ENCODE measurements at places on chromosomes 12 and 14.

- no peak for DNase-seq
Measured at GRCh38 chr12:20731274-20731673, 36.1 kb downstream of the SLCO1C1 start.

DNA sequence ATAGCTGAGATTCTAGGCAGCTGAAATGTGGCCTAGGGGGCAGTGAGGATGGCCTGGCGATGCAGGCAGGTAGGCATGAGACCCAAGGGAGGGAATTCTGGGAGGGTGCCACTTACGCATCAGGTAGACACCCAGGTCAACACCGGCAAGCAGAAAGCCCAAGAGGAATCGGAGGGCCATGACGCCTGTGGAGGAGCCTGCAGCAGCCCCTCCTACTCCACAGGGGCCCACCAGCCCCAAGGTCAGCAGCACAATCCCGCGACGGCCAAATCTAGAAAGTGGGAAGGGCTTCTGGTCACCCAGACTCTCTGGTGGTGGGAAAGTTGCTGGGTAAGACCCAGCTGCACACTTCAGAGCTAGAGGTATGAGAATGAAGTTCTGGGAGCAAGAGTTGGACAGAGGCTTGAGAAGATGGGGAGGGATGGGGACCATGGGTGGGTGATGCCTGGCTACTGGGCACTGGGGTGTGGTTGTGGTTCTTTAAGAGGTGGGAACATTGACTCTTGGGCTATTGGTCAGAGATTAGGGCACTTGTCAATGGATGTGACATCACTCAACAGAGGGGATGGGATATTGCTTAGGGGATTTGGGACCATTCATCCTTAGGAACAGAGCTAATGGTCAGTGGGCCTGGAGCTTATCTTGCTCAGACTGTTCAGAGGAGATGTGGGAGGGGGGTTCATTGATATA lies 3.4 kb downstream of the SLC22A17 start:
- DNase-seq: no peak

GRCh38 chr14:104218361-104219180 lies 80.2 kb downstream of the KIF26A start:
- no peak for DNase-seq

GRCh38 chr12:66169221-66170170 lies at the start of gene TMBIM4:
Gene TMBIM4 (minus strand): TSS chr12:66169996. CDS start chr12:66169951, 45 bp downstream.
- peak; percentile 85 for DNase-seq

- peak; percentile 99 for DNase-seq
Measured at GRCh38 chr14:69317102-69317755, 57.3 kb downstream of the GALNT16 start.

- DNase-seq: no peak
Measured at GRCh38 chr12:26748412-26748740, 84.6 kb downstream of the ITPR2 start.

DNA sequence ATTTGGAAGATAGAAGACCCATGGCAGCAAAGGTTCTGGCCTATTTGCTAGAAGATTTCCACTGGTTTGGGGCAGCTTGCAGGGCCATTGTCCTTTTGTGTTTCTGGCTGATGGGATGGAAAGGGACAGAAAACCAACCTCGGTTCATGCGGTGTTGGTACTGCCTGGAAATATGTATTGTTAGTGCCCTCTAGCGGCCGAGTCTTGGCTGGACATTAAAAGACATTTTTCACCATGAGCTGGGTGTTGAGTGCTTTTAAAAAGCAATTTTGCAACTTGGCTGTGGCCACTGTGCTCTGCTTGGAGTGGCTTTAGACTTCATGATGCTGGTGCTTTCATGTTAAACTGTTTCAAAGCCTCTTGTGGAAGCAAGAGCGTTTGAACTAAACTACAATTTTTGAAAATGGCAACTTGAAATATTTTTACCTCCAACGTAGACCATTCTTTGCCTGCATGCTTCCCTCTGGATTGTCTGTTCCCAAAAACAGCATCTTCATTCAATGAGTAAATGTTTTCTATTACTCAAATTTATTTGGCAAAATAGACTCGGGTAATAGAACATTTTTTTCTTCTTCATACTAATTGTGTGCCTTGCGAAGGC lies 102.7 kb upstream of the TBX5 start:
- peak; percentile 20 for DNase-seq

DNA sequence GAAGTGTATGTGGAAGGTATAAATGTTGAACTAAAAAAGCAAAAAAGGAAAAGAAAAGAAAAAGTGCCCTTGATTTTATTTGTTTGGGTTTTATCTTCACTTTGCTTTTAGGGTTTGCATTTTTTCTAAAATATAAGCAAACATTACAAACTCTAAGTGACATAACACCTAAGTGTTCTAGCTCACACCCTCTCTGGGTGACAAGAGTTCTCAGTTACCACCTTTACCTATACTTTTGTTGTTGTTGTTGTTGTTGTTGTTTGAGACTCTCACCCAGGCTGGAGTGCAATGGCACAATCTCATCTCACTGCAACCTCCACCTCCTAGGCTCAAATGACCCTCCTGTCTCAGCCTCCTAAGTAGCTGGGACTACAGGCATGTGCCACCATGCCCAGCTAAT lies 13.0 kb downstream of the KLRG1 start:
- DNase-seq: no peak

DNA sequence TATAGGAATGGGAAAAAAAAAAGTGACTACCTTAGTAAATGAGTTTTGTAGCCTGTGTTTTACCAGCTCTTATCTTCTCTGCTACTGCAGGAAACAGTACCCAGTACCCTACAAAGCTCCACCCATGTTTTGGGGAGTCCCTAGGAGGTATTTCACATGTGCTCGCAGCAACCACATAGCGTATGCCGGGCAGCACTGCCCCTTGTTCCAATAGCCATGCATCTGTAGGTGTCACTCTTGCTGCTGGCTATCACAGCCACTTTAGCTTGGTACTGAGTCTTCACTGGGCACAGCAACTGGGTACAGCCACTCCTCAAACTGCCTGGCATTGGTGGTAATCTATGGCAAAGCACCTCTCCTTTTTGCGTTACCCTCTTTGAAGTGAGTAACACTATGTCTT lies 2.0 kb upstream of the MDM1 start:
- no peak for DNase-seq

DNA sequence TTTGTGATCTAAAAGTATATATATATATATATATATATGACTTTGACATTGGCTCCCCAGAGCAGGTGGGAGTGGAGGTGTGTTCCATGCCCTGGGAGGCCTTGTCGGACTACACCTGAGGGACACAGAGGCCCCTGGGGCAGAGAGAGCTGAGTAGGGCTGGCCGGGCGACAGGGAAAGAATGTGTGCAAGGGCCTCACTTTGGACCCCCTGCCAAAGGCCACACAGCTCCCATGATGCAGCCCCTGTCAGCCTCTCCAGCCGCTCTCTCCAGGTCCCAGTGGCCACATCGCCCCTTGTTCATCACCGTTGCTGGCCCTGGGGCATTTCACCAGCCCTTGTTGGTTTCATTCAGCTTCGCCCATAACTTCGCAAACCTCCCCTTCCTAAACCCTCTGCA lies 123.9 kb downstream of the BCL11B start:
- DNase-seq: no peak

DNA sequence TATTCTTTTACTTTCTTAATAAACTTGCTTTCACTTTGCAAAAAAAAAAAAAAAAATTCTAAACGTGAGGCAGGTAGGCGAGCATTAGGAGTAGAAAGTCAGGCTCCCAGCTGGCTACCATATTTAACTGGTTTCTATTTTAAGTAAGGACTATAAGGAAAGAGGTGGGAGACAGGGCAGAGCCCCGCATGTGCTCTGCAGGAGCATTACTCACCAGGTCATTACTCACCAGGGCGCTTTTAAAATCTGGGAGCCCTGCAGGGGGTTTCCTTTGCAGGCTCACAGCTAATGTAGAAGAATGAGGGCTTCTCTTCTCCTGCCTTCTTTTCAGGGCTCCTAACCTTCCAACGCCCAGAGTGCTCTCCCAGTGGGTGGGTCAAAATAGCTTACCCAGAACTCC lies 14.0 kb upstream of the DPF3 start:
- no peak for DNase-seq

DNA sequence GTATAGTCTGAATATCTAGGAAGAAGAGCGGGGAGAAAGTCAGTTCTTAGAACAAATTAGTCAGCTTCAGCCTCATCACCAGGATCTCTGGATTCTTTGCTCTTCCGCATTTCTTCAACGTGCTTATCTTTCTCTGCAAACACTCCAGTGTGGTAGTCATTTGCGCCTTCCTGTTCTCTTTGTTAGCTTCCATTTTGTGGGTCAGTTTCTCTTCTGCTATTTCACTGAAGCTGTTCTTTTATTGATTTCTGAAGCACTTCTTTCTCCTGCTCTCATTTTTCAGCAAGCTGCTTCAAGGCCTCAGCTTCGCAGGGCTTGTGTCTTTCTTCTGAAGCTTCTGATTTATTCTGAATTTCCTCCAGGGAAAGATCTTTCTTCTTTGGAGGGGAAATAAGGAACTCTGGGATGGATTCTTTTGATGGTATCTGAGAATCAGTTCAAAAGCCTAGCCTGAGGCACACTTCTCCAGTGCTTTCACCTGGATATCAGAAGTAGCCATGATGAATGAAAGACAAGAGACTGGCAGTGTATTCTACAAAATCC lies 13.5 kb downstream of the AMN1 start:
- DNase-seq: no peak

DNA sequence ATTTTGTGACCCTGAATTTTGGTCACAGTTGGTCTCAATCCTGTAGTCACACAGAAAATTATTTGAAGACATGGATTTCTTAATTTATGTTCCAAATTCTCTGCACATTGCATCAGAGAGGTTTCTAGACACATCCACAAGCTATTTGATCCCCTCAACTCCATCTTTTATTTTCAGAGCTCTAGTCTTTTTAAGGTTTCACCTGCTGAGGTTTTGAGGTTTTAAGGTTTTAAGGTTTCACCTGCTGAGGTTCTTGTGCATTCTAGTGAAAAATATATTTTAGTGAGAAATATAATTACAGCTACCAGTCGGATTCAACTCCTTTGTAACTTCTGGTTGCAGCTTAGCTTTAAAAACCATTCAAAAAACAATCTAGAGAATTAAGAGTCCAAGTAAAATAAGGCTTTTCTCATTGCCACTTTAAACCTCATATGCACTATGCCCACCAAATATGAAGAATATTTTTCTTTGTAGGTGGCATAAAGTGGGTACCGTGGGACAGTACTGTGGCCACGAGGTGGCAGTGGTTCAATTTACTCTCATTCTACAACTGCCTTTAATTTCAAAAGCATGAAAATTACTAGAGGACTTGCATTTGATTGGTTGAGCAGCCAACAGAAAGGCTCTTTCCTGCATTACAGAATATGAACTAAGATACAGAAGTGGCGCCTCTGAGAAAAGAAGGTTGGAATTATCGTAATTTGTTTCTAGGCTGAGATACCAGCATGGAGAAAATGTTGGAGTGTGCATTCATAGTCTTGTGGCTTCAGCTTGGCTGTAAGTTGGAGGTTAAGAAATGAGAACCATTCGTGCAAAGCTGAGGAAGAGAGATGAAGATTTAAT lies 366.5 kb upstream of the OR4E1 start:
- DNase-seq: no peak

DNA sequence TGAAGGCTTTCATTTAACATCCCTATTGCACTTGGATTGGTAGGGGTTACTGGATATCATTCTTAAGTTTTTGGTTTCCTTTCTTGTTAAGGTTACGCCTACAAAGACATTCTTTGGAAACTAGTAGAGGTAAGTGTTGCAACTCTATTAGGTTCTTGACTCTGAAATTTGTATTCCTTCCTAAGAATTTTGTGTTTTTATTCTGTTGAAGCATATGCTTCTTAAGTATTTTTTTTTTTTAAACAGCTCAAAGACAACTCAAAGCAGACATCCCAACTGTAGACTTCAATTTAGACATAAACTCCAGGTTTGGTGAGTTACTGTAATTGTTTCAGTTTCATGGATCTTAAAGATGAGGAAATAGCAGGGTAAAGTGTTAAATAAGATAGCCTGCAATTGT lies 1.1 kb upstream of the RBMS2 start:
- DNase-seq: no peak

- no peak for DNase-seq
Measured at GRCh38 chr14:38255408-38255672, 553 bp downstream of the CLEC14A start.

DNA sequence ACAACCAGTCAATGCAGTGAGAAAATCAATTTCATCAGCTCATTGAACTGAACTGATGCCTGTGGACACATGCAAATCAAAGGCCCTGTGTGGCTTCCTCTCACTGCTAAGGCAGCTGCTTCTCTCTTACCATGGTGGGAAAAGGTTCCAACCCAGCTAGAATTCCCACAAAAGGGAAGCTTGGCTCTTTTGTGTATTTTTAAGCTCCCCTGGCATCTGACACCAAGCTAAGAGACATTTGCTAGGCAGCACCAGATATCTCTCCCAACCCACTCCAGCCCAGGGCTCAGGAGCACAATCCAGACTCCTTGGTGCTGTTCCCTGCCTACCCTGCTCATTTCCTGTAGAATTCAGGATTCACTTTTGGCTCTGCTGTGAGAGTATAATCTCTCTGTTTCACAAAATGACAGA lies 129.6 kb downstream of the GXYLT1 start:
- no peak for DNase-seq

GRCh38 chr12:23930599-23930998 lies 18.9 kb downstream of the SOX5 start:
- no peak for DNase-seq

DNA sequence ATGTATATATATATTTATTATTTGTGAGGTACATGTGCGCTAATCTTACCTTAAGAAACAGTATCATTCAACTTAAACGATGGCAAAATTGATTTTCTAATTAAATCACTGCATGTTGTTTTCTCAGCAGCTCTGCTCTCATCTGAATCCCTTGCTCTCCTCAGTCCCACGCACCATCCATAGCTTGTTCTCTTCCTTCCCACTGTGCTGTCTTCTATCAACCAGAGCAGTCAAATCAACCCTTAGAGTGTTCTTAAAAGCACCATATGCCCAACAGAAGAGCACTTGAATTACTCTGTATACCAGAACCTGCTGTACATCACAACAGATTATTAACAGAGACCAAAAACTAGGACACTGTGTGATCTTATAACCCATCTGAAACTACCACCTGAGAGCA lies 209.4 kb upstream of the G2E3 start:
- no peak for DNase-seq

All from GM04503 (cell line).